ENCODE measurements at places on chromosomes 1 and 21.

GRCh38 chr1:59025898-59026426, 242.1 kb upstream of the JUN start:
- no peak for DNase-seq

- DNase-seq: peak; percentile 23
Observed at GRCh38 chr1:62613325-62613727, 16.0 kb downstream of the ANGPTL3 start.

GRCh38 chr1:41599912-41600311, 115.4 kb upstream of the EDN2 start:
- DNase-seq: no peak

GRCh38 chr1:151668090-151668489, 48.5 kb downstream of the CELF3 start:
- DNase-seq: no peak

GRCh38 chr1:72015006-72015405, 267.3 kb downstream of the NEGR1 start:
- no peak for DNase-seq

DNA sequence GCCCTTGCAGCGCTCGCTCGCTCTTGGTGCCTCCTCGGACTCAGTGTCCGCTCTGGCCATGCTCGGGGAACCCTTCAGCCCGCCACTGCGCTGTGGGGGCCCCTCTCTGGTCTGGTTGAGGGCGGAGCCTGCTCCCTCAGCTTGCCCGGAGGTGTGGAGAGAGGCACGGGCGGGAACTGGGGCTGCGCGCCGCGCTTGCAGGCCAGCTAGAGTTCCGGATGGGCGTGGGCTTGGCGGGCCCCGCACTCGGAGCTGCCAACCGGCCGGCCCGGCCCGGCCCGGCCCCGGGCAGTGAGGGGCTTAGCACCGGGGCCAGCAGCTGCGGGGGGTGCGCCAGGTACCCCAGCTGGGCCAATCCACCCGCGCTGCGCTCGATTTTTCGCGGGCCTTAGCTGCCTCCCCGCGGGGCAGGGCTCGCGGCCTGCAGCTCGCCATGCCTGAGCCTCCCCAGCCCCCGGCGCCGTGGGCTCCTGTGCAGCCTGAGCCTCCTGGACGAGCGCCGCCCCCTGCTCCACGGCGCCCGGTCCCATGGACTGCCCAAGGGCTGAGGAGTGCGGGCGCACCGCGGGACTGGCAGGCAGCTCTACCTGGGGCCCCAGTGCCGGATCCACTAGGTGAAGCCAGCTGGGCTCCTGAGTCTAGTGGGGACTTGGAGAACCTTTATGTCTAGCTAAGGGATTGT, 217.0 kb upstream of the PKN2 start:
- no peak for DNase-seq

DNA sequence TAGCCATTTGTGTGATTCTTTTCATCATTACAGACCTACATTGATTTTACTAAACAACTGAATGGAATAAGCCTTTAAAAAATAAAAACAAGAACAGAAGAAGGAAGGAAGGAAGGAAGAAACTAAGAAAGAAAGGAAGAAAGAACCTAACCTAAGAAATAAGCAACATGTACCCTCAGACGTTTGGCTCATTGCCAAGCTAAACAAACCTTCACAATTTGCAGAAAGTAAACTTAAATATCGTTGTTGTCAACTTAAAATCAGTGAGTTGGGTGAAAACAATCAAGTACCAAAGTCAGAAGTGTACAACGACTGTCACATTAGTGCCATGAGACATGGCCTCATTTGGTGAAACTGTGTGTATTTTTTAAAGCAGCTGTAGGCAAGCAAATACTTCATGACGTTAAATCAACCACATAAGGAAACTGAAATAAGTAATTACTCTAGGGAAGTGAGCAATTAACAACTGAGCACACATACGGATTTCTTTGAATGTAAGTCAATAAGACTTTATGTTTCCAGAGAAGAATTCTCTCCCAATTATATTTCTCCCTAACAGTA, 313.1 kb upstream of the TMPRSS15 start:
- no peak for DNase-seq

GRCh38 chr1:154716011-154716410, 108.0 kb upstream of the ADAR start:
- DNase-seq: no peak

DNA sequence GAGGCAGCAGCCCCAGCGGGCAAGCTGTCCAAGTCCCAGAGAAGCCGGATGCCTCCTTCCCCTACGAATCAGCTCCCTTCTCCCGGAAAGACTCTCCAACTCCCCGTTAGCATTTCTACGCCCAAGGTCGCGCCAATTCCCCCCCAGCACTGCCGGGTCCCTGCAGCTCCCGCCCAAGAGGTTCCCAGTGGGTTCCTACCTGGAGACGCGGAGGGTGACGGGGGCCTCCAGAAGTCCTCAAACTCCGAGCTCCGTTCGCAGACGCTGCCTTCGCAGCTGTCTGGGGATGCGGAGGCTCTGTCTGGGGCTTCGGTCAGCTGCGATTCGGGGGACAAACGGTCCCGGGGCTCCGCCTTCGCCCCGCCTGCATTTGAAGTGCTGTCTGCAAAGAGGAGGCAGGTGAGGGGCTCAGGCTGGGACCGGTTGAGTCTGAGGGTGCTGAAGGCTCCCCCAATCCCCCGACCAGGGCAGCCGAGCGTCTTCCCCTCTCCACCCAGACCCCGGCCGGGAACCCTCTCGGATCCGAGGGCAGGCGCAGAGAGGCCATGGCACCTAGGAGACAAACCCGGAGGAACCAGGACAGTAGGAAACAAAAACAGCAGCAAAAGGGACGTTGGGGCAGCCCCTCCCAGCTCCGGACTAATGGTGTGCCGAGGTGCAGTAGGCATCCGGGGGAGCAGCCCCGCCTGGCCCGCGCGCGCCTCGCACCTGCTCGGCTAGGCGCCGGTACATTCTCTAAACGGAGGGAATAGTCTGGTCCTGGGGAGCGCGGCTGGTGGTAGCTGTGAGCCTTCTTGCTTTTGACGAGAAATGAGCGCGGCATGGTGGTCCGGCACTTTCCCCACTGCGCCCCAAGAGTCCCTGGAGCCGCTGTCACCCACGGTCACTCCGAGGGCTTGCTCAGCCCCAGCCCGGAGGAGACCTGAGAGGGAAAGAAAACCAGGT, 3.8 kb downstream of the GFI1 start:
- DNase-seq: peak; percentile 50

DNA sequence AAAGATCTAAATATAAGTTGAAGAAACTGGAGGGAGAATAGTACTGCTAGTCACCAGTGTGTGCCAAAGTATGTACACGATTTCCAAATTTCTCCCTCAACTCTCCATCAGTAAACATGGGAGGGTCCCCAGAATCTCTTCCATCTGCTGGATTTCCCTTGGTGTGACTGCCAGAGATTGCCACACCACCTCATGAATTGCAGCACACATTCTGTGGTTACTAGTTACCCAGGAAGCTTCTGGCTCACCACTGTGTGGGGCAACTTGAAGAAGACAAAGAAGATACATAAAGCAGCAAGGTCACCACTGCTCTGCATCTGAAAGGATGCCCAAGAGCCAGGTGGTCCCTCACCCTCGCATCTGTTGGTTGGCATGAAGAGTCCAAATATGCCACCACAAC, 191.7 kb upstream of the ESRRG start:
- no peak for DNase-seq

DNA sequence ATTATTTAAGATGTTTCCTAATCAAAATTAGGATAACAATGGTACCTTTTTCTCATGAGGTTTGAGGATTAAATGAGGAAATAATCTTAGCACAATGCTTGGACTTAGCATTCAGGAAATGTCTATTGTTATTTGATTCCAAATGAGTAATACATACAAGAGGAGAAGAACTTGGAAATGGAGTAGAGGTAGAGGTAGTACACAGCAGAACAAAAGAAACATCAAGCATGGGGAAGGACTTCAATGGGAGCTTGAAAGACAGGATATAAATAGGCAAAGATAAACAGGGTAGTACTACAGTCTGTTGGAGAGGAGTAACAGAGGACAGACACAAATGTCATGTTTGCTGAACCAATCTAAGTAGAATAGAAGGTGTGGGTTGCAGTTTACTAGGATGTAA, 59.5 kb upstream of the RGS2 start:
- no peak for DNase-seq

DNA sequence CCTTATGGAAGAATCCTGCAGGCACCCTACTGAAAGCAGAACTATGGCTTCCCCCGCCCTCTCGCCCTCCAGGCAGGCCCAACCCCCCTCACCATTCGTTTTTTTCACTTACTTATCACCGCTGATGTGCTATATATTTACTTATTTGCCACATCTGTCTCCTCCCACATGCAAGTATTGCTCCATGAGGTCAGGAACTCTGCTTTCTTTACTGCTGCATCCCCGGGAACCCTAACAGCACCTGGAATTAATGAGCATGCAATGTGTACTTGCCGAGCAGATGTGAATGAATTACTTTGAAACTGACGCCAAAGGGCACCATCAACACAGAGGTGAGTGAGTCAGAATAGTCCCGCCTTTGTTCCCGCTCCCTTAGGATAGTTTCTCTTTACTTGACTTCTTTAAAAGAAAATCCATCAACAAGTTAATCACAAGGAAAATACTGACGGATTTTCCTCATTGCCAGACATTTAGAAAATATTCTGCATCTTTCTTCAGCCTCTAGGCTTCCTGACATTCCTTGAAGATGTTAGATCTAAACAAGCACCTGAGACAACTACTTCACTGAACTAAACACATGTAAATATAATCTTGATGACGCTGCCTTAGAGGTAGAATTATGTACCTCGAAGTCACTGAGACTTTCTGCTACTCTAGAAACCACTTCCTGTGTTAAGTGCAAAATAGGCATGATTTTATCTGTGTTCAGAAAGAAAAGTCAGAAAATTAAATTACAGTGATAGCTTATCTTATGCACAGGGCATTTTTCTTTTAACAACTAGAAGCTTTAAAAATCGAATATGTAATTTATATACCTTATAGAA, 17.5 kb upstream of the RAB4A start:
- DNase-seq: no peak

- no peak for DNase-seq
Observed at GRCh38 chr1:39776400-39776713, 5.2 kb upstream of the OXCT2 start.

GRCh38 chr1:209342441-209343175, 240.9 kb upstream of the CAMK1G start:
- no peak for DNase-seq

DNA sequence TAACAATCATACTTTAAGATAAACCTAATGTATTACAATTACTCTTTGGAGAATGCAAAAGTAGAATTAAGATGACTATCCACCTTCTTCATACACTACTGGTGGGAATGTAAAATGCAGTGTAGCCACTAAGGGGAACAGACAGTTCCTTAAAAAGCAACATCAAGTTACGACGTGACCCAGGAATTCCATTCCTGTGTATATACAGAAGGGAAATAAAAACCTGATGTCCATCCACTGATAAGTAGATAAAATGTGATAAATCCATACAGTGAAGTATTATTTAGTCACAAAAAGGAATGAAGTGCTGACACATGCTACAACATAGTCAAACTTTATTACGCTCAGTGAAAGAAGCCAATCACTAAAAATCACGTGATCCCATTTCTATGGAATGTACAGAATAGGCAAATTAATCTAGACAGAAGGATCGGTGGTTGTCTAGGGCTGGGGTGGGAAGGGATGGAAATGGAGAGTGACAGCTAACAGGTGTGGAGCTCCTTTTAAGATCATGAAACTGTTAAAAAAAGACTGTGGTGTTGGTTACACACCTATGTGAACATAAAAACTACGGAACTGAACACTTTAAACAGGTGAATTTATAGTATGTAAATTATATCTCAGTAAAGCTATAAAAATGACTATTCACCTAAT, 42.1 kb downstream of the NRIP1 start:
- no peak for DNase-seq

DNA sequence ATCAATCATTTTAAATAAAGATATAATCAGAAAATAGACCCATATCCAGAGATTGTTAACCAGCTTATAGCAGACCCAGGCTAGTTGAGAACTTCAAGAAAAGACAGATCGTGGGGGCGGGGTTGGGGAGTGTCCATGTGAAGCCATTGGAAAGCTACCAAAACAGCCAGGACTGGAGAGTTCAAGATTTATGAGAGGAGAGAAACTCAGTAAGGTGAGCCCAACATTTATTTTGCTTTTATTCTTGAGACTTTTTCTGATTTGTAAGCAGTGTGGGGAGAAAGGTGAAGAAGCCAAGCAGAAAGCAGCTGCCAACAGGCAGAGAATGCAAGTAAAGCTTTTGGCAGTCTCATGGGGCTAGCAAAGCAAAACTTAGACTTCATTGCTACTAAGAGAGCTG, 179.9 kb downstream of the VPS13D start:
- DNase-seq: no peak

DNA sequence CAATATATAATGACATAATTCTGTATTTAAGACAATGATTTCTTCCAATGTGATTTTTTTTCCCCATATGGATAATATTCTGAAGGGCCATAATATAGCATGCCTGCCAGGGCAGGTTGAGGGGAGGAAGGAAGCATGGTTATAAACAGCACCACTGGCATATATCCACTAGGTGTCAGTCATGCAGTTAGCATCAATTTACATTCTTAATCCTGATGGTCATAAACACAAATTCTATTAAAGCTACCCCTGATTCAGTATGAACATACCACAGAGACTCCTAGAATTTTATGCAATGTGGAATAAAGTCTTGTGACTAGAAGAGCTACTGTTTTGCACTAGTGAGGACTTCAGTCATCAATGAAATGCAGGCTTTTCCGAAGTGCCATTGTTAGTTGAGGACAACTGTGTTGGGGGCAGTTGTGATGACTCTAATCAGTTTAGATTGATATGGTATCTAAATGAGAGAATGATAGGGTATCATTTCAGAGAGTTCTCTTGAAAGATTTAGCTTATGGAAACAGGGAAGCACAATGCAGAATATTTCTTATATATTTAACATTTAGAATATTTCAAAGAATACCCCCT, 342.7 kb upstream of the NR5A2 start:
- DNase-seq: peak; percentile 29

Measured in germinal center (tissue), 1 donor.